ENCODE measurements at places on chromosomes 16 and 17. TPM values are rescaled to one million over a fixed set of nuclear protein-coding genes. Genes with fewer than 3 reads are reported as not detected.

DNA sequence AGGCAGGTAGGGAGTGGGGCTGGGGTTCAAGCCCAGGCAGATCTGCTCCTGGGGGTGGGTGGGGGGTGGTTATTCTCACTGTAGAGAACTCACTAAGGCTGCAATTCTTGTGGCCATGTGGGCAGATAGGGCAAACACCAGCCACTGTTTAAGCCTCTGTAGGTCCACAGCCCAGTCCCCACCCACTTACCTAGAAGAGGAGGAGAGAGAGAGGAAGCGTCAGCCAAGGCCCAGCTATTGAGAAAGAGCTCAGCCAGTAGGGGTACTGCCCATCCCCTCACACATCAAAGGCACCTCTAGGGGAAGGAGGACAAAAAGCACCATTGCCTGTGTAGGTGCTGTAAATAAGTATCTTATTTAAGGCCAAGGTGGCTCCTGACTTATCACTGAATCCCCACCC lies 12.9 kb downstream of the KRT16 start:
- DNase-seq: no peak

GRCh38 chr17:27496005-27496404 lies 39.8 kb downstream of the KSR1 start:
- DNase-seq: no peak

DNA sequence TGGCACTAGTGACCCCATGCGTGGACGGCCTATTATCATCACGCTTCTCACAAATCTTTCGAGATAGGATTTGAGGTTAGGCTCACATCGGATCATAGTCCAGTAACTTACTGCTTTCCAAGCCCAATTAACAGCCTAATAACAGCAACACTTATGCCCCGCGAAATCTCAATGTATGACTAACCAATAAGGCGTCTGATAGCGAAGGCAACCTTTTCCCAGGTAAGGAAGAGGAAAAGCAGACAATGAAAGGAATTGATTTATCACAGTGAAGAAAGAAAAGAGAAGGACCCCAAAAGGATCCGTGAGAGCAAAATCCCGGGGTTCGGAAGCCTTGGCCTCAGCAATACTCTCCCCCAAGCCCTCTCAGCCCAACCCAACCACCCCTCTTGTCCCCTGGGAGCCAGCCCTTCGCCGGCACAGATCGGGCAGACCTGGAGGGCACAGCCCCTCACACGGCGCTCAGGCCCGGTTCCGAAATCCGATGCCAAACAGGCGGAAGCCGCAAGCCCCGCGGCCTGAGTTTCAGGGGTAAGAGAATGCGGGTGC lies 534 bp downstream of the GPATCH8 start:
- DNase-seq: no peak

- DNase-seq: no peak
Measured at GRCh38 chr17:27860971-27861664, 32.0 kb downstream of the LYRM9 start.

GRCh38 chr17:83052241-83052564 lies 27.2 kb upstream of the METRNL start:
- no peak for DNase-seq

DNA sequence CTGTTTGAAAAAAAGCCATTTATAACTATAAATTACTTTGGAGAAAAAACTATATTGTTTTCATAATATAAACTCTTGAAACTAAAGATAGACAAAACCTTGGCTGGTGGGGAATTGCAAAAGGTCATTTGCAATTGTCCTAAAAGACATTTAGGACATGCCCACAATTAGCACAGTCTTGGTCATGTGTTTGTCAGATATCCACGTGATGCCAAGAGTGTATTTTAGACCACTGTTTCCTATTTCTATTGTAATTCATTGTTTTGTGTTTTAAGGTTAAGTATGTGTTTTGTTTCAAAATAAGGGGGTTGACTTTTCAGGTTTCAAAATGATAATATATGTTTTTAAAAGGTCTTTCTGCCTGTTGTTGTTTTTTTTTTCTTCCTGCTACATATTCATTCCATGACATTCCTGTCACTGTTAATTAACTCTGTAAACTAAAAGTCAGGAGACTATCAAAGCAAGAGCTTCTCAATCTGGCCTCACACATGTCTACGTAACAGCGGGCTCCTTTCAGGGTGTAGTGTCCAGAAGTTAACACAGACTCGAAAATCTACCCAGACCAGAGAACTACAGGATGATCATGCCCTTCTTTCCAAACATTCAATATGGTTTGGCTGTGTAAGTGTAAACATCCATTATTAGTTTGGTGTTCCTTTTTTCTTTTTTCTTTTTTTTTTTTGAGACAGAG lies 58.7 kb downstream of the COG7 start:
- DNase-seq: no peak

- DNase-seq: no peak
Measured at GRCh38 chr16:54867302-54867832, 63.3 kb upstream of the IRX5 start.

GRCh38 chr16:85027958-85028684 lies 526 bp downstream of the KIAA0513 start:
- peak; percentile 10 for DNase-seq

DNA sequence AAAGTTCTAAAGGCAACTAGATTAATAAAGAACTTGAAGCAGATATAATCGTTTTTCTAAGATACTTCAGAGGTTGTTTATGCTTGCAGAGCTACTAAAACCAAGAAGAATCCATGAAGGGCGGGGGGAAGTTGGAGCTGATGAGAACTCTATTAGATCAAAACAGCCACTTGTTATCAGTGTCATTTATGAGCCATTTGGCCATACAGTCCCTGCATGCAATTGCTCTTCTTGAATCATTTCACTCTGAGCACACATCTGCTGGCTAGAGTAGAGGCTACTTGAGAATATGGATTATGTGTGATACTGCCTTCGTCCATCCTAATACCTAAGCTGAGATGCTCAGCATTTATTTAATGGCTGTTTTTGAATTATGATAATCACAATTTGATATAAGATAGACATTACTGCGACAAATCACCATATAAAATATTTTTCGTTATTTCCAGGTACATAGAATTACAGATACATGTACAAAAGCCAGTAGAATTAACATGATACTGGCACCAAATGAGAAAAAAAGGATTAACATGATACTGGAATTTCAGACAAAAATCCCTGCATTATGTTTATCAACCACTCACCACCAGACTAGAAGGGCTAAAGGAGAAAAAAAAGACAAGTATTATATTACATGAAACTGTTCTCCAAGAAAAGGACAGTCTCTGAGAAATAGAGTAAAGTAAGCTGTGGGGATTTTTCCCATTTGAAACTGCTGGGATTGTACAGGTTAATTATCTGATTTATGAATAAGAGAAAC lies 64.5 kb downstream of the TEX2 start:
- no peak for DNase-seq

DNA sequence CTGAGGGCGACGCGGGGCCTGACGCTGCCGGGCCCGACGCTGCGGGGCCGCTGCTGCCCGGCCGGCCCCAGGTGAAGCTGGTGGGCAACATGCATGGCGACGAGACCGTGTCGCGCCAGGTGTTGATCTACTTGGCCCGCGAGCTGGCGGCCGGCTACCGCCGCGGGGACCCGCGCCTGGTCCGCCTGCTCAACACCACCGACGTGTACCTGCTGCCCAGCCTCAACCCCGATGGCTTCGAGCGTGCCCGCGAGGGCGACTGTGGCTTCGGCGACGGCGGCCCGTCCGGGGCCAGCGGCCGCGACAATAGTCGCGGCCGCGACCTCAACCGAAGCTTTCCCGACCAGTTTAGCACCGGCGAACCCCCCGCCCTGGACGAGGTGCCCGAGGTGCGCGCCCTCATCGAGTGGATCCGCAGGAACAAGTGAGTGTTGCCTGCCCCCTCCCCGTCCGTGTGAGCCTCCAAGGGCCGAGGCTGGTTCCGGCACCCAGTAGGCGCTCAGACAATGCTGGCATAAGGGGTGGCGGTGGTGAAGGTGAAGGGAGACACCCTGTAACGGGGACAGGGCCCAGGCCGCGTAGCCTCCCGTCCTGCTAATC lies 676 bp downstream of the CPD start:
- peak; percentile 47 for DNase-seq

GRCh38 chr16:57889522-57889921 lies 81.4 kb downstream of the CNGB1 start:
- DNase-seq: no peak

The WFIKKN2 gene
- not detected for total RNA-seq

The WSB1 gene
- 113 TPM for total RNA-seq

The TEKT1 gene
- total RNA-seq: not detected

The HAP1 gene
- not detected for total RNA-seq

The KRTAP17-1 gene
- total RNA-seq: not detected

The NCBP3 gene
- 39.9 TPM for total RNA-seq

Measured in activated naive CD8-positive, alpha-beta T cell treated with anti-CD3 and anti-CD28 coated beads for 36 hours (primary cell).